ENCODE measurements at places on chromosomes 12 and 14.

- no peak for DNase-seq
Measured at GRCh38 chr14:100325958-100326357, 2.8 kb downstream of the SLC25A47 start.

- DNase-seq = no peak
Measured at GRCh38 chr12:78820946-78821345, 43.6 kb upstream of the SYT1 start.

DNA sequence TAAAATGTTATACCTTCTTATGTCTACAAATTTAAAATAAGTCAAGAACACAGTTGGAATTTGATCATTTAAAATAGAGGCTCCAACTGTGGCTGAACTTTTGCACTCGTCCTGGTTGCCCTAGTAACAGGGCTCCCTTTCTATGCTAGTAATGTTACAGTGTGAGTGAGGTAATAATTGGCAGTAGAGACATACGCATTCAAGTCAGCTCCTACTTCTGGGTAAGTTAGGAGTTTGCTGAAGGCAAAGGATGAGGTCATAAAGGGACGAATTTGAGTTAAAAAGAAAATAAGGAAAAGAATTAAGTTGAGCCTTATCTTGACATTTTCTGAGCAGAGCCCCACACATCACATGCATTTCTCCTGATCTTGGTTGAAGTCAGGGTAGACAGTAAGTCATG lies 129.1 kb downstream of the TMEM117 start:
- DNase-seq = no peak

- no peak for DNase-seq
Measured at GRCh38 chr14:104116288-104116755, 22.1 kb upstream of the KIF26A start.

Data from Ammon's horn (tissue), 1 donor.